ENCODE measurements at places on chromosomes 1 and 21. TPM values are rescaled to one million over a fixed set of nuclear protein-coding genes. Genes with fewer than 3 reads are reported as not detected.

DNA sequence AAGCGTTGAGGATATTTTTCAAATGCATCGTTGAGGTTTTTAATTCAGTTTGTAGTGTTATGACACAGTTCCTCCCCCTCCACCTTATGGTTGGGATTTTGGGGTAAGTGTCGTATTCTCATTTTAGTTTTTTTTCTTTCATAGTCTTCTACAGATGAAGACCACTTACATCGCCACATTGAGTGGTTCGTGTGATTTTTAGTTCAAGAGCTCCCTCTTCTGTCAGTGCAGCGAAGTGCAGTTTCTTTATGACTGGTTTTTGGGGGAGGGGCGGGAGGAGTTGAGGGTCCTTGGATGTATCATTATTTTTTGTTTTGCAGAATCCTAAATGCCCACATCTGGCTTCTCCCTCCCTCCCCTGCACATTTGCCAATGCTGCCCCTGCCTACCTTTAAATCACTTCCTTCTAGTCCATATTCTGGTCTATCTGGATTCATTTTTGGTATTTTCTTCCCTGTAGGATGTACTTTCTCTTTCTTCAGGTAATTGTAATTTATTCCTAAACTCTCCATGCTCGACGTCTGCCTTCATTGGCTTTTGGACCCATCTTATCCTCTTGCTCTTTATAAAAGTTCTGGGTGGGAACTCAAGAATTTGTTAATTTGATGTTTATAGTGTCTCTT, 433.1 kb downstream of the CAMTA1 start:
- H3K4me3 ChIP-seq = no peak overlapping the region
- no peak for DNase-seq
- H3K36me3 ChIP-seq = no peaks in the 10 kb centered on the region
- H3K27me3 ChIP-seq = peaks cover 4% of the 10 kb centered on the region
- H3K4me1 ChIP-seq = no peaks in the 10 kb centered on the region

Gene MTF2
- total RNA-seq = 43.4 TPM

Gene OR10Z1
- total RNA-seq = not detected

- no peaks in the 10 kb centered on the region for H3K27me3 ChIP-seq
- H3K27ac ChIP-seq = peak overlapping the region; percentile 99
- H3K36me3 ChIP-seq = no peaks in the 10 kb centered on the region
- peaks cover 56% of the 10 kb centered on the region for H3K4me1 ChIP-seq
Observed at GRCh38 chr1:231337043-231337471, 595 bp downstream of the EXOC8 start.

GRCh38 chr1:34131396-34132160, 33.5 kb downstream of the CSMD2 start:
- no peak overlapping the region for H3K27ac ChIP-seq
- H3K4me3 ChIP-seq = no peak overlapping the region
- H3K27me3 ChIP-seq = no peaks in the 10 kb centered on the region
